ENCODE measurements at places on chromosomes 16 and 17.

- DNase-seq = no peak
Observed at GRCh38 chr16:49734331-49734730, 121.6 kb downstream of the ZNF423 start.

- DNase-seq = no peak
Observed at GRCh38 chr17:27544350-27545131, 86.4 kb upstream of the LGALS9 start.

DNA sequence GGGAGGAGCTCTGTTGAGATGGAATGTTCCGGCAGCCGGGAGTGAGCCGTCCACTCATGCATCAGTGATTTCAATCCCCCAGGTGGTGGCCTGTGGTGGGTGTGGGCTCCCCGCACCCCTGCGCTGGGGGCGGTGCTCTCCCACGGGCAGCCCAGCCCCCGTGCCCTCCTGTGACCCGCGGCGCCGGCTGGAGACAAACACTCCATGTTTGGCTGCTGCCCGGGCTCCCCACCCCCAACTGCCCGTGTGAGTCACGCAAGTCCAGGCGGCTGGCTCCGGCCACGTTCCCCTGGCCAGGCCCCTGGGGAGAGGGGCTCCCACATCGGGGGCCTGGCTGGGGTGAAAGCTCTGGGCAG is 29.4 kb downstream of the CACNA1H start:
- DNase-seq = no peak

DNA sequence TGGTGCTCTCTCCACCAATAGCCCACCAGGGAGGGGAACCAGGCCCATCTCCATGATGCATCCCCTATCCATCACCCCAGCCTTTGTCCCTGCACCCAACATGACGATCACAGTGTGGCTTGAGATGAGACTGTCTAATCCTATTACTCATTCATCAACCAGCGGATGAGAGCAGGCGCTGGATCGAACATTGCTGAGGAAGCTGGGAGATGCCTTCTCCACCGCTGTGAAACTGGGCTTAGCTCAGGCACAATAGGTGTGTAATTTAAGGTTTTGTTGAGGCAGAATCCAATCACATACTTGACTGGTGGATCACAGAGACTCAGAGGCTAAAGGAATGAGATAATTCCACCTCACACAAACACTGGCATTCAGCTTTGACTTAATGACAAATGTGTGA is 64.6 kb upstream of the IRX3 start:
- DNase-seq = no peak
